Stomach (tissue), 19 donors: ENCODE measurements at places on chromosomes 12 and 14. TPM values are rescaled to one million over a fixed set of nuclear protein-coding genes. Genes with fewer than 3 reads are reported as not detected.

Gene CALM1
- 441 TPM for total RNA-seq

Gene TPPP2
- total RNA-seq = not detected

Gene AKAP6
- 3.5 TPM for total RNA-seq

Gene LRCOL1
- not detected for total RNA-seq

Gene FAM222A
- total RNA-seq = 19.7 TPM

Gene KRT71
- not detected for total RNA-seq

Gene KCNH3
- not detected for total RNA-seq

Gene MORN3
- total RNA-seq = not detected

Gene STYK1
- 23.7 TPM for total RNA-seq

Gene TM7SF3
- total RNA-seq = 49.4 TPM

Gene LEMD3
- 230 TPM for total RNA-seq

Gene NANOG
- total RNA-seq = 53.1 TPM

Gene ITFG2
- total RNA-seq = 19.1 TPM

Gene BEST3
- total RNA-seq = not detected

Gene ANKRD33
- total RNA-seq = not detected

Gene RAB15
- total RNA-seq = 11.0 TPM

Gene ATN1
- 452 TPM for total RNA-seq

Gene CD163L1
- total RNA-seq = 8.3 TPM

Gene TRIM9
- 2.9 TPM for total RNA-seq

Gene ERP27
- 1.2 TPM for total RNA-seq

Gene ESR2
- total RNA-seq = 0.58 TPM

Gene FAM186B
- total RNA-seq = 7.0 TPM

Gene ENDOU
- not detected for total RNA-seq

Gene ZFHX2
- total RNA-seq = 0.43 TPM

Gene ASIC1
- total RNA-seq = 0.58 TPM

Gene KIF5A
- total RNA-seq = not detected

Gene CLEC4C
- total RNA-seq = not detected

Gene SDR9C7
- not detected for total RNA-seq

Gene SRGAP1
- total RNA-seq = 37.9 TPM

Gene TEP1
- 50.3 TPM for total RNA-seq

Gene SPX
- not detected for total RNA-seq

Gene ADAMTS20
- 0.55 TPM for total RNA-seq

Gene KLHDC1
- total RNA-seq = 1.3 TPM

Gene PTPRR
- total RNA-seq = 0.58 TPM

Gene SRRM4
- 2.6 TPM for total RNA-seq

Gene CFAP54
- total RNA-seq = not detected

Gene SYNDIG1L
- not detected for total RNA-seq
